ENCODE measurements at places on chromosomes 3 and 15.

DNA sequence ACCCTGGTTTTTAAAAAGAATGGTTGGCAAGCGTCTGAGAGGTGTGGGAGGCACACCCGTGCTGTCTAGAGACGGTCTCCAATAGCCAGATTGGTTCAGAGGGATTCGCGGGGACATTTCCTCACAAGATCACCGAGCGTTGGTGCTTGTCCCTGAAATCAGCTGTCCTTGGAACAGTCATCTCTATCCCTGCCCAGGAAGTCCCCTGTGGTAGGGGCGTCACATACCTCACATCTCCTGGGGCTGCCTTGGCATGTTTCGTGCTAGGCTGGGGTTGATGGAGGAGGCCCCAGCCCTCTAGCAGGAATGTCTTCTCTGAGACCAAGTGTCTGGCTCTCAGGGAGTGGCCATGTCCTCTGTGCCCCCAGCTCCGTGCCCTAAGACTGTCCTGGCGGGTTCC is 6.8 kb downstream of the FBLN2 start:
- DNase-seq, result no peak

- DNase-seq, result no peak
Measured at GRCh38 chr15:78637776-78638435, 3.1 kb downstream of the CHRNB4 start.

DNA sequence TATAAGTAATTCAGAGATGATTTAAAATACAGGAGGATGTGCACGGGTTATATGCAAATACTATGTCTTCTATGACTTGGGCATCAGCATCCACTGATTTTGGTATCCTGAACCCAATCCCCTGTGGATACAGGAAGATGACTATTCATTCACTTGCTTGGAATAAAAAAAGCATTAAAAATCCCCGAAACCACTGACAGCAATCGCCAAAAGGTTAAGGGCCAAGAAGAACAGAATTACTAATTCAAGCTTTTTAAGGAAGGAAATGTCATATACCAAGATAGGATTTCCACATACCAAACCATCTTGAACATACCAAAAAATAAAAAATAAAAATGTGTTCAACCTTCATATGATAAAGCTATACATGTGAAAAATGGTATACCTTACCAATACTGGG is 93.7 kb downstream of the DLG1 start:
- DNase-seq, result no peak

DNA sequence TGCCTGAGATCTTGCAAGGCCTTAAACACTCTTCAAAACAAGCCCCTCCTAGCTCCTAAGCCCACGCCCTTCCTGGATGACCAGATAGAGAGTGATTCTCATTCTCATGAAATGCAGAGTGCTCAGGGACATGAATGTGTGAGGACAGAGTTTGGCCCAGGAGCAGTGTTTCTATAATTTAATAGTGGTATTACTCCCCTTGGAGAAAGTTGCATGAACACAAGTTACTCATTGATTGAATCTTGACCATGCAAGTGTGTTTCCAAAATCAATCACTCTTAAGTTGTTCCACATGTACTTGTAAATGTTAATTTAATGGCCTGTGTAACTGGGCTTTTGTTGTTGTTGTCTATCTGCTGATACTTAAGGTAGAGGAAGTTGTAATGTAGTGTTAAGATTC is 181.6 kb downstream of the ADAMTSL3 start:
- no peak for DNase-seq

- peak; percentile 65 for DNase-seq
Measured at GRCh38 chr3:45145681-45146614, at the start of gene CDCP1. TSS of gene CDCP1 (minus strand) at chr3:45146378. CDS start at chr3:45146287, 91 bp downstream.

DNA sequence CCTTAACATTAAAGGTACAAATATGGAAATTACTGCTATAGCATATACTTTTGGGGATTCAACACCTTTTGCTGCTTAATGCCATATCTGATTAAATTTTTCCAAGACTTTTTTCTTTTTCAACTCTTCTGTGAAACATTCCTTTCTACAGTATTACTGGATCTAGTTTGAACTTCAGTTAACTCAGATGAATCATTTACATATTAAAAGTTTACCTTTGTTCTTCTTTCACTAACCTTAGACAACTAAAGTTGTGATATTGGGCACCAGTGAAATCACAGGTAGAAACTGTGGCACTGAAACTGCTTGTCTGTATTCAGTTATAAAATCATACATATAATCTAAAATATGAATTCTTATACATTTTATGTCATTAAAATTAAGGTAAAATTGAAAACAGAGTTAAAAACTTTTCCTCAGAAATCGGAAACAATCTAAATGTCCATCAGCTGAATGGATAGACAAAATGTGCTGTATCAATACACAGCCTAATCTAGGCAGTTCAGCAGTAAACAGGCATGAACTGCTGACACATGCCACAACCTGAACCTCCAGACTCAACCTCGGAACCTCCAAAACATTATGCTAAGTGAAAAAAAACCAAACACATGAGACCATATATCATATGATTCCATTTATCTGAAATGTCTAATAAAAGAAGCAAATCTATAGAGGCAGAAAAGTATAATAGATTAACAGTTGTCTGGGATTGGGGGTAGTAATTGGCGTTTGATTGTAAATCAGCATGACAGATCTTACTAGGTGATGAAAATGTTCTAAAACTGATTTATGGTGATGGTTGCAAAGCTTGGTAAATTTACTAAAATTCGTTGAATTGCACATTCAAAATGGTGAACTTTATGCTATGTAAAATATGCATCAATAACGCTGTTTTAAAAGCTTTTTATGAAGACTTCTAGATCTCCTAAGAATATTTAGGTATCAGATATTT is 50.0 kb downstream of the PPARG start:
- DNase-seq, result no peak

DNA sequence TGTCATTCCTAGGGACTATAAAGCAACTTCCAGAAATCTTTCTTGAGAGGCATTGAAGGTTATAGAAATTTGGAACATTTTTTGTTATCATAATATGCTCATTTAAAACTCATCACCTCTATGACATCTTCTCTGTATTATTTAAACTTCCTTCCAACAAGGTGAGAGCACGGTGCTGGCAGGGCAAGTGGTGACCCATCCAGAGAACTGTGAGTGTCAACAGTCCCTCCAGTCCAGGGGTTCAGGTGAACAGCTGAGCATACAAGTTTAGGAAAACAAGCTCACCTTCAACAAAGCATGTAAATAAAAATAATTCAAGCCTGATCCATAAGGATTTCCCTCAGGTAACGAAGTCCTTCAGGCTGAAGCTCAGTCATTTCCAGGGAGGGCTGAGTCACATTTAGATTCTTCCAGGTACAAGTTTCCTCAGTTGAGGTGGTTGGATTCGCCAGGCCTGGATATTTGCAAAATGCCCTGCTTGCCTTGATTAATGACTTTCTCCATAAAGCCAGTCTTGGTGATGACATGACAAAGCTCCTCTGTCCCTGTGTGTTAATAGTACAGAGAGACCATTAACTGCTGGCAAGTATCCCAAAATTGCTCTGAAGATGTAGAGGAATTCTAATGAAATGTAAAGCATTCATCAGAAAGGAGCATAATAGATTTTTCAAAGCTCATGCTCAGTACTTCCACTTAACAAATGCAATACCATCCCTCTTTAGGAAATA is 263.6 kb upstream of the GADL1 start:
- DNase-seq, result no peak

GRCh38 chr3:185737020-185737419 is 87.8 kb downstream of the IGF2BP2 start:
- no peak for DNase-seq

GRCh38 chr3:172145031-172145686 is 105.8 kb downstream of the FNDC3B start:
- DNase-seq, result no peak

- DNase-seq, result no peak
Measured at GRCh38 chr3:13548696-13549622, at the start of gene FBLN2. TSS of gene FBLN2 (plus strand) at chr3:13549125. CDS start at chr3:13570356, 21,231 bp downstream.

GRCh38 chr15:50265620-50266019 is at the start of gene HDC:
TSS of gene HDC (minus strand) at chr15:50265726. CDS start at chr15:50265623, 103 bp downstream.
- DNase-seq, result no peak

DNA sequence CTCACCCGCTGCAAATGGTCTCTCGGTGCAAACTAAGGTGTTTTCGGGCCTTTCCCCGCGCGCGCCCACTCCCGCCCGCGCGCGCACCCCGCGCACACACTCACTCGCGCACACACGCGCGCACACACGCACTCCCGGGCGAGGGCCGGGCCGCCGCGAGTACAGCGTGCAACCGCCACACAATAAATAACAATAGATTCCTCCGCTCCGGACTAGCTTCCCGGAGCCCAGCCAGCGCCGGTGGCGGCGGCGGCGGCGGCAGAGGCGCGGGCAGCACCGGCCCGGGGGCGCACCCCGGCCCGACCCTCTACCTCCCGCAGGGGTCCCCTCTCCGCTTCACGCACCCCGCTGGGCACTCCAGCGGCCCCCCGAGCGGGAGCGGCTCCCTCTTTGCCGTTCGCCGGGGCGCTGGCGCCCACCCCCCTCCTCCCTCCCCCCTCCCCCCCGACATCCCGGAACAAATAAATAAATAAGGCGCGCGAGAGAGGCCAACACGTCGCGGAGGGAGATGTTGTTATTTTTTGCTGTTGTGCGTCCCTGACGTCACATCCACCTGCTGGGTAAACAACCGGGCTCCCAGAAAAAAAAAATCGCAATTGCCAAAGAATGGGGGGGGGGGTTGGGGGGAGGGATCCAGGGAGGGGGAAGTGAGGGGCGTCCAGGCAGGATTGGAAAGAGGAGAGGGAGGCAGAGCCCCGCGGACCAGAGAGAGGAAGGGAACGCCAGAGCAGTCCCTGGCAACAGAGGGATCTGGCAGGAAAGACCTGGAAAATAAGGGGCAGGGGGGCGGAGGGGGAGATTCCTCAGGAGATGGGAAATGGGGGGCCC is at the start of gene FOXP1:
Gene FOXP1, minus strand, starts transcription at position 163 of the 828 bp plus-strand sequence. CDS start 385,347 bp downstream, outside the sequence.
- DNase-seq, result peak; percentile 86

- no peak for DNase-seq
Measured at GRCh38 chr3:14802381-14802731, 16.4 kb upstream of the FGD5 start.

DNA sequence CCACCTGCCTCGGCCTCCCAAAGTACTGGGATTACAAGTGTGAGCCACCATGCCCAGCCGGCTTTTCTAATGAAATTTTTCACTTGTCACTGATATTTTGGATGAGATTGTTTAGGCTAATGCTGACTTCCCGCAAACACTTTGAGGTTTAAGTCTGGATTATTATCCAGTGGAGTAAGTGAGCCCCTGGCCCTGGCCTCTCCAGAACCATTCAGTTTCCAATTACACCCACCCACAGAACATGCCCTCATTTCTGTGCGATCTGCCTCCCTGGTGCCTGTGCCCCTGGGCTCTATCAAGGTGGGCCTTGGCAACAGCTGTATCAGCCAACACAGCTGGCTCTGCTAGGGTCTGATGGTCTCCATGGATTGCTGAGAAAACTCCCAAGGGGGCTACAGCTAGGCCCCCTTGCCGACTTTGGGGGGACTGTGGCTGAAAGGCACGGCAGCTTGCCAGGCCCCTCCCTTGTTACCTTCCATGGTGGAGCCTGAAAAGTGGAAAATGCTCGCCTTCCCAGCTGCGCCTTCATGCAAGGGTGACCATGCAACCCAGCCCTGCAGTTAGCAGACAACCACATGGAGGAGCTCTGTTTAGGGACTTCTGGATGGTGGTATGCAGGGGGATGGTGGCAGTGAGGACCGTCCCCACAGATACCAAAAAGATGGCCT is 288.9 kb downstream of the FAM43A start:
- DNase-seq, result peak; percentile 25

DNA sequence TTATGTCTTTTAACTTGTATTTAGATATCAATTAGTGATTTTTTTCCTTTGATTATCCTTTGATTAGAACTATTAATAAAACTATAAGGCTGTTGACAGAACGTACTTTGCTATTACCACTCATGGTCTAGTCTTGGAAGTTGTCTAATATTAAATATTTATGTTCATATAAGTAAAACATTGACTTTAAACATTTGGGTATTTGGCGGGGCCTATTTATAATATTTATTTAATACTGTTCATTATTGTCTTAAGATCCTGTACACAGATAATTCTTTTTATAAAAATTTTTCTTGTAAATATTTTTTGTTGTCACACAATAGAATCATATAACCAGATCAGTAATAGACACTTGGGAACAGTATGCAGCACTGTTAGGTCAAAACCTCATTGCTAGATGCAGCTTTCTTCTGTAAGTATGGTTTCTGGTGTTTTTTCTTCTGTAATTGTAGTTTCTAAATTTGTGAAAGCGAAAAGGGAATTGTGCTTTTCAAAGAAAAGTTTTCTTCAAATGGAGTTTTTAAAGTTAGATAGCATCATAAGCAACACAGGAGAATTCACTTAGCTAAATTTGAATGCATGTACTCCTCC is 93.4 kb downstream of the FNDC3B start:
- DNase-seq, result no peak

DNA sequence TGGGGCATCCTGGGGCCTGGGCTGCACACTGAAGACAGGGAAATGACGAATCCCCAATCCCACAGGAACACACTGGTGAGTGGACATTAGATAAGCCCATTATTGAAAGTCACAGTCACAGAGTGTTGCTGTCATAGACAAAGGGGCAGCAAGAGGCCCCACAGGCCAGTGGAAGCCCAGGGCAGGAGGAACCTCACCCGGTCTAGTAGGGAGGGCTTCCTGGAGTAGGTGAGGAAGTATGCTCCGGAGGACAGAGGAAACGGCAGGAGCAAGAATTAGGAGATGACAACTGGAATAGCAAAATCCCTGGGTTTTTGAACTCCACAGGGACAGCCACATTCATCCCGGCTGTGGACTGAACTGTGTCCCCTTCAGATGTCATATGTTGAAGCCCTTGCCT is 101.2 kb downstream of the TPRA1 start:
- no peak for DNase-seq

GRCh38 chr15:70762469-70763119 is 764 bp downstream of the UACA start:
- DNase-seq, result peak; percentile 54

DNA sequence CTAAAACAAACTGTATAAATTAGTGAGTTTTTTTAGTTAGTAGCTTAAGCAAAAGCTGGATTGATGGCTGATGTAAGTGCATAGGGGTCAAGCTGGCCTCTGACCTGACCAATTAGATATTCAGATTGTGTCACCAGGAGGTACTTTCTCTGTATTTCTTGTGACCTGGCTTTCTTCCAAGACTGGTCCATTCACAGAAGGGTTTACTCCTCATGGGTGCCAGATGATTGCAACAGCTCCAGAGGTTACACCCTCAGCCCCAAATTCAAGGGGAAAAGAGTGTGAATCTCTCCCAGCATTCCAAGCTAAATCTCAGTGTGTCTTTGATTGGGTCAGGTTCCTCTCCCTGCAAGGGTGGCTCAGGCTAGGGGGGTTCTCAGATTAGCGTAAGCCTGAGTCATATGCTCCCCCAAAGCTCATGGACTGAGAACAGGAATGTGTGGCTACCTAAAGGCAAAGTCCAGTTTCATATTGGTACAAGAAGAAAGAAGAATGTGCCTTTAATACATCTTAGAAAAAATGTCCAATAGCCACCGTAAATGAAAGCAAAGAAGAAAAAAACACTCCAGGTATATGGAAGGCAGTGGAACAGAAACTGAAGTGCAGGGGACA is 16.5 kb downstream of the PML start:
- DNase-seq, result no peak

- DNase-seq, result no peak
Measured at GRCh38 chr3:171729452-171730334, 80.6 kb downstream of the PLD1 start.

DNA sequence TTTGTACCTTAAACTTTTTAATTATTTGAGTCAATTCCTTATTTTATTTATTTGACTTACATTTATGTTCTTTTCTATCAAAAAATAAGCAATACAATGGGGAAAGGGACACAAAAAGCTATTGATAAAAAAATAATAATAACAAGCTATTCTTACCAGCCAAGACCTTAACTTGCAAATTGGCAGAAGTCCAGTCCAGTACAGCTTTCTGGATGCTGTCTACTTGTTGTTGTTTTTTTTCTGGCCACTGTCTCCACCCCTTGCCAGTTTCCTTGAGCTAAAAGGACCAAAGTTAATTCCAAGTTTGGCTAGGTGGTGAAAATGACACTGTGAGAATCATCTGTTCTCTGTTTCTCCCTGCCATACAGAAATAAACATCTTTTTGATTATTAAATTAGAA is 232.2 kb downstream of the PTPRG start:
- DNase-seq, result no peak

Data from ureter (tissue), 1 donor.